Fibroblast of lung (primary cell): ENCODE measurements at places on chromosomes 7 and 10.

- DNase-seq, result peak; percentile 83
- H3K27ac ChIP-seq, result peak overlapping the region; percentile 80
- H3K4me1 ChIP-seq, result peaks cover 27% of the 10 kb centered on the region
- no peaks in the 10 kb centered on the region for H3K36me3 ChIP-seq
- peaks cover 6% of the 10 kb centered on the region for H3K27me3 ChIP-seq
Measured at GRCh38 chr10:49139028-49139845, 5.4 kb upstream of the FAM170B start.

DNA sequence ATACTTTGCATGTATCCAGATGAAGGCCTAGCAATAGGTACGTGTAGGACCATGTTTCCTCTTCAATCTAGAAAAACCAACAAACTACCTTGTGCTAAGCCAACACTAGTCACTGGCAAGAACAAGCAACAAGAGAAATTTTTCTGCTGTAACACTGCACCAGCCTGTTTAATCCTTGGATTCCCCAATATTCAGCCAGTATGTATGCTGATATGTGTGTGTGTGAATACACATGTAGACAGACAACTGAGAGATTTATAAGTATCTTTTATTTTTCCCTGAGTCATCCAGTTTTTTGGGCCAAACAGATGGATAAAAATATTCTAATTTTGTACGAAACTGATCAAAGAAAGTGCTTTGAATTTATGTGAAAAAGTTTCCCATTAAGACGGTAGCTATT lies 26.2 kb downstream of the GLI3 start:
- H3K27me3 ChIP-seq, result no peaks in the 10 kb centered on the region
- no peaks in the 10 kb centered on the region for H3K36me3 ChIP-seq
- no peak overlapping the region for H3K4me3 ChIP-seq
- H3K27ac ChIP-seq, result no peak overlapping the region
- no peak for DNase-seq
- no peaks in the 10 kb centered on the region for H3K4me1 ChIP-seq

DNA sequence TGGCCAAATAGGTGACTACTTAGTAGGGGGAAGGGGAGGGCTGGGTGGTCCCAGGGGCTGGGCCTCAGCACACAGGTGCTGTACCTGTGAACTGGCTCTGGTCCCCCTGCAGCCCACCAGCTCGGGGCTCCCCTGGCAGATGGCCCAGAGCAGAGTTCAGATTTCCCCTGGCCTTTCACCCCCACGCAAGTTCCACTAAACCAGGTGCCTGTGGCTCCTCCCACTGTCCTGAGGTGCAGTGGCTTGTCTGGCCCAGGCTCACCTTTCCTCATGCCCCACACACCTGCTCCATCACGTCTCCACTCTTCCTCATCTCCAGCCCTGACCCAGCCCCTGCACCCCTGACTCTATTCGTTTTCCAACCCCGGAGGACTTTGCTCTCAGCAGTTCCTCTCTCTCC lies 47.3 kb upstream of the OPALIN start:
- DNase-seq, result no peak
- no peak overlapping the region for H3K4me3 ChIP-seq
- H3K27ac ChIP-seq, result no peak overlapping the region
- H3K27me3 ChIP-seq, result peaks cover 4% of the 10 kb centered on the region

DNA sequence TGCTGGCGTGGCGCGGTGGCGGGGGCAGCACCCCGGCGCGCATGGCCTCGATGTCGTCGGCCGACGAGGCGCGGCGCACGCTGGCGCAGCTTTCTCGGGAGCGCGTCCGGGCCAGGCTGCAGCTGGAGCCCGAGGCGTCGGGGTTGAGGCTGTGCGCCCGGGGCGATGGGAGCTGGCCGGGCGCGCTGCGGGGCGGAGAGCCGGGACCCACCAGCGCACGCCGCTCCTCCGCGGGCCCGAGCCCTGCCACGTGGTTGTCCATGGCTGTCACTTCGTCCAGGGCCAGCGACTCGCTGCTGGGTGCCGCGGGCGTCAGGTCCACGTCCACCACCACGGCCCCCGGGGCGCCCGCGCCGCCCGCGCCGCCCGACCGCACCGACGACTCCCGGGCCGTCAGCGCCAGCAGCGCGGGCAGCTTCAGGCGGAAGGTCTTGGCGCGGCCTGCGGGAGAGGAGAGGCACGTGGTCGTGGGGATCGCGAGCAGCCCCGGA lies 20.0 kb downstream of the KCNH2 start:
- peaks cover 3% of the 10 kb centered on the region for H3K27me3 ChIP-seq
- no peak overlapping the region for H3K27ac ChIP-seq
- DNase-seq, result no peak
- H3K4me3 ChIP-seq, result no peak overlapping the region

- H3K4me1 ChIP-seq, result peaks cover 14% of the 10 kb centered on the region
- no peak overlapping the region for H3K4me3 ChIP-seq
- no peaks in the 10 kb centered on the region for H3K27me3 ChIP-seq
- no peak for DNase-seq
- no peaks in the 10 kb centered on the region for H3K36me3 ChIP-seq
Measured at GRCh38 chr10:17669185-17669872, 25.4 kb downstream of the STAM start.

DNA sequence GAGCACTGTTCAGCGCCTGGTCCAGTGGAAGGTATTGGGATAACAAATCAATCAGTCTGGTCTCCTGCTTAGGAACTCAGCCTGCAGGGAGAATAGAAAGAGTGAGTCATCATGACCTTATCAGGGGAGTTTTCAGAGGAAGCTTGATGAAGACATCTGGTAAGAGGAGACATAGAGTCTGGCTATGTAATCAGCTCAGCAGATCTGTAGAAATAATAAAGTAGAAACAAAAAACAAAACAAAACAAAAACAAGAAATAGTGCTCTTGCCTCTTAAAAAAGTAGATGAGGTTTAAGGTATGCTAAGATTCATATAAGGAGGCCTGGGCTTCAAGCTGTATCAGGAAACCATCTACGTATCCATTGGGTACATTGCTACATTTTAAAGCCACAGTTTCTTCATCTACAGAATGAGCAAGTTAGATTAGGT lies 14.4 kb downstream of the TAS2R41 start:
- DNase-seq, result peak; percentile 60
- no peaks in the 10 kb centered on the region for H3K27me3 ChIP-seq
- H3K4me1 ChIP-seq, result peaks cover 6% of the 10 kb centered on the region
- no peak overlapping the region for H3K4me3 ChIP-seq
- no peaks in the 10 kb centered on the region for H3K36me3 ChIP-seq
- H3K27ac ChIP-seq, result peak overlapping the region; percentile 21

- H3K27ac ChIP-seq, result peak overlapping the region; percentile 17
- peaks cover 2% of the 10 kb centered on the region for H3K36me3 ChIP-seq
- no peak overlapping the region for H3K4me3 ChIP-seq
- DNase-seq, result peak; percentile 69
- peaks cover 16% of the 10 kb centered on the region for H3K4me1 ChIP-seq
Measured at GRCh38 chr10:46018453-46019176, 11.8 kb downstream of the NCOA4 start.
